DMS53 (cell line): ENCODE measurements at places on chromosomes 7 and 10.

GRCh38 chr10:97701438-97702069 lies 12.0 kb upstream of the MARVELD1 start:
- peak; percentile 92 for DNase-seq

GRCh38 chr10:104321725-104322415 lies 16.4 kb downstream of the ITPRIP start:
- no peak for DNase-seq

DNA sequence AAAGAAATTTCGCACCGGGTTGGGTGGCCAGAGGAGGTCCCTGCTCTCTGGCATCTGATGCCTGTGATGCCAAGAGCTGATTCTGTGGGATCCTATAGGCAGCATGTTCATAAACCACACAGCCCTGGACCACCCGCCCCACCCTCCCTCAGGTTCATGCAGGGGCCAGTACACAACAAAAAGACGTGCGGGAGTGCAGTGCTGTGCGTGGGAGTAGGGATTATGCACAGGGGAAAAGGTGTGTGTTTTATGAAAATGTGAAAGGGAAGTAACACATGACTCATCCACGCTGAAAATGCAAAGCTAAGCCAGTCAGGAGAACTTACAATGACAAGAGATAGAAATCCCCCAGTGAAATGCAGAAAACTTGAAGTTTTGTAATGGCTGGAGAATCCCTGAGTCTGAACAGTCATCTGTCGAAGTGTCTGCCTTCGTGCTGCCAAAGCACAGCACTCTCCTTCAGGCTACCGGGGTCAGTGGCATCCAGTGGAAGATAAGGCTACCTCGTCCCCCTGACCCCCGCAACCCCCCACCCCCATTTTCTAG lies 1.1 kb downstream of the KIAA1217 start:
- DNase-seq, result peak; percentile 65

DNA sequence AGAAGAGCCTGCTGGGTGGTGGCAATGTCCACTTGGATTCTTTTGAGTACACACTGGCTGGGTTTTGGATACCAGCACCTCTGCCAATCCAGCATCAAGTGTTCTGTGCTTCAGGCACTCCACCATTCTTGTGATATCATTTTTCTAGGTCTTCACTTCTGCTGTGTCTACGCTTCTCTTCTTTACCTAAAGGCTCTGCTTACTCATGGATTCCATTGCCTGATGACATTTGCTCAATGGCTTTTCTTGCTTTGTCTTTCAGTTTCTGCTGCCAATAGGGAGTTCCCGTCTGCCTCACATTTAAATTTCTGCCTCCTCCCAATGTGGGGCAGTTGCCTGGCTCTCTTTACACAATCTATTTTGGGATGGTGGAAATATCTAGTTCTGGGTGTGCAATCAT lies 12.7 kb upstream of the PAPSS2 start:
- DNase-seq, result peak; percentile 40

- peak; percentile 98 for DNase-seq
Measured at GRCh38 chr10:119028900-119029612, 458 bp upstream of the NANOS1 start.

DNA sequence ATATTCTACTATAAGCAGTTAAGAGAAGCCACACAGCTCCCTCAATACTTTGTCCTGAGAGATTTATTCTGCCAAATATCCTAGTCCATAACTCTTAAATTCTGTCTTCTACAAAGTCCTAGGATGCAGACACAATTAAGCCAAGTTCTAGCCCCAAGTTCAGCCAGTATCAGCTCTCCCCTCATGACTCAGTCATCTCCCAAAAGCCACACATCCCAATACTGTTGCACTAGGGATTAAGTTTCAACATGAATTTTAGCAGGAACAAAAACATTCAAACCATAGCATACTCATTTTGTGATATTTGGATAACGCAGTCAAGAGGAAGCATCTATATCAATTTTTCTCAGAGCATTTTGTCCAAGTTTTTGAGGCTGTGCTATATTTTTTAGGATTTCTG lies 277.4 kb downstream of the FZD1 start:
- no peak for DNase-seq

GRCh38 chr7:111162692-111163091 lies 71.8 kb downstream of the LRRN3 start:
- no peak for DNase-seq

- no peak for DNase-seq
Measured at GRCh38 chr10:74118804-74119203, 31.8 kb downstream of the AP3M1 start.
